HepG2 (cell line): ENCODE measurements at places on chromosomes 12 and 14. TPM values are rescaled to one million over a fixed set of nuclear protein-coding genes. Genes with fewer than 3 reads are reported as not detected.

GRCh38 chr12:116916714-116917114 lies 6.0 kb downstream of the FBXW8 start:
- no peaks in the 10 kb centered on the region for H3K27me3 ChIP-seq
- H3K4me1 ChIP-seq = peaks cover 72% of the 10 kb centered on the region
- no peak overlapping the region for H3K4me3 ChIP-seq

DNA sequence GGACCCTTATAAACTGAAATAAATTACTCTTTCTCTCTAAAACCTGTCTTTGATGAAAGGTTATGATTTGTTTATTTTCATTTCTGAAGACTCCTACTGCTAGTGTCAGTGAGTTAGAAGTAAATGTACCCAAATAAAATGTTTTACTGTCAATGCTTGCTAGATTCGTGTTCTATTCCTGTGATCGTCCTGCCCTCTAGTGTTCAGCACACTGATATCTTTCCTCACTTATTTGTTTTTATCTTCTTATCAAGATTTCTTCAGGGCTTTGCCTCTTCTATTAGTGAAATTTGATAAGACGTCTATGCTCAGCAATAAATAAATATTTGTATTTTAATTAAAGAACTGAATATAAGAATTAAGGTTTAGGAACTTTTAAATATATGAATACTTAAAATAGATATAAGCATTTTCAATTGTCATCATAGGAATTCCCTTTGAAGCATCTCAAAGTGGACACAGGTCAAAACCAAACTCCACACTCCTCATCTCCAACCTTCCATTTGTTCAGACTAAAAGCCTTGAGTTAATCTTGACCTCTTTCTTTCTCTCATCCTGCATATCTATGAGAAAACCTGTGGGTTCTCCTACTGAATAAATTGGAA lies 75.8 kb downstream of the C12orf50 start:
- peaks cover 18% of the 10 kb centered on the region for H3K4me1 ChIP-seq
- no peaks in the 10 kb centered on the region for H3K36me3 ChIP-seq

The JKAMP gene
- 93.0 and 135 TPM in 2 replicates for polyA plus RNA-seq

DNA sequence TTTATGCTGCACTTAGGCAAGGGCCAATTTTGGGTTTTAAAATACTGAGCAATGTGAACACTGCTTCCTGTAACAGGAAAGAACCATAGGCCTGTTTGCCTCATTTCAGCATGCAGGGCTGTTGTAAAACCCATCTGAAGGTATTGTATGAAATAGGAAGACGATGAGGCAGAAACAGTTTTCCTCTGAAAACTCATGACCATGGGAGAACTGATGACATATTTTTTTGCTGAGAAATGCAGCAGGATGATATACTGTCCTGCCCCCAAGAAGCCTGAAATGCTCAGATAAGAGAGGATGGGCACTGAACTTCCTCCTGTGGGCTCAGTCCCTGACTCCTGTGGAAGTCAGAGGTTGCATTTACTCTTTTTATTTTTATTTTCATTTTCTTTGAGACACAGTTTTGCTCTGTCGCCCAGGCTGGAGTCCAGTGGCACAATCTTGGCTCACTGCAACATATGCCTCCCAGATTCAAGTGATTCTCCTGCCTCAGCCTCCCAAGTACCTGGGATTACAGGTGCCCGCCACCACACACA lies 17.4 kb downstream of the PYGL start:
- H3K27me3 ChIP-seq = no peaks in the 10 kb centered on the region
- peaks cover 27% of the 10 kb centered on the region for H3K36me3 ChIP-seq
- no peak for DNase-seq
- H3K4me1 ChIP-seq = peaks cover 21% of the 10 kb centered on the region

DNA sequence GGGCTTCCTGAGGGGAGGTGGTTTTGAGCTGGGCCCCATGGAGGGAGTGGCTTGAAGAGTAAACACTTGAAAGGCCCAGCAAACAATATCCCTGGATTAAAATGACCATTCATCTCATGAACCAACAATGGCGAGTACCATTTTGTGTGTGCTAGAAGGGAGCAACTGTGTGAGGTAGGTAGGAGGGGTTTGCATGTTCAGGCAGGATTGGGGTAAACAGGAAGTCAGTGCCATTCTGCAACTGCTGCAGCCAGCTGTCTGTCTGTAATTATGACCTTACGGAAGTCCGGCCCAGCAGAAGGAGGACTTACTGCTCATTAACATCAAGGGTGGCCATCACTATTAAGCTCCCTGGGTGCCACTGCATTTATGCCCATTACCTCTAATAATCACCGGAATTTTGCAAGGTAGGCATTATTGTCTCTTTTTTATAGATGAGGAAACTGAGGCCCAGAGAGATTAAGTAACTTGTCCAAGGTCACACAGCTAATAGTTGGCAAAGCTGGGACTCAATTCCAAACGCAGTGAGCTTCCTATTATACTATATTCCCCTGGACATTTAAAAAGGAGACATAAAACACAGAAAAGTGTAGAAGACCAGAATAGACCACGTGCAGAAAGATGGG lies 16.6 kb upstream of the IFI27L2 start:
- DNase-seq = no peak
- no peaks in the 10 kb centered on the region for H3K27me3 ChIP-seq
- H3K4me1 ChIP-seq = peaks cover 15% of the 10 kb centered on the region
- no peak overlapping the region for H3K4me3 ChIP-seq

GRCh38 chr12:46664761-46665287 lies 161.0 kb downstream of the SLC38A4 start:
- peak; percentile 83 for DNase-seq
- H3K27me3 ChIP-seq = no peaks in the 10 kb centered on the region
- peaks cover 64% of the 10 kb centered on the region for H3K4me1 ChIP-seq
- peak overlapping the region; percentile 73 for H3K27ac ChIP-seq
